Myocyte (in vitro differentiated cells): ENCODE measurements at places on chromosomes 3 and 15.

DNA sequence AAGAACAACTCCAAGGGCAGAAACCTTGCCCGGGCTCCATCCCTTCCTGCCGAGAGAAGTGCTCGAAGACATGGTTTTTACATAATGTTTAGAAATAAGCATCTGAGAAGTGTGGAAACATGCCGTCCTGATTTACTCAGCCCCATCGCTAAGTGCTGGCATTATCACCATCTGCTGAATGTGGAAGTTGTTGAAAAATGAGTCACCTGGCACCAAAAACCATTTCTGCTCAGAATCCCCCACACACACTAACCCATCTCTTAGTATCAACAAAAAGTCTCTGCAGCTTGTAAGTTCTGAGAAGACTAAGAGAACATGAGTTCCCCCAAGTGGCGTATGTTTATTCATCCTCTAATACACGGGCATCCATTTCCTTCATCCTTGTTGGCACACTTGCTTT lies 51.0 kb upstream of the ARL8B start:
- no peak for DNase-seq

DNA sequence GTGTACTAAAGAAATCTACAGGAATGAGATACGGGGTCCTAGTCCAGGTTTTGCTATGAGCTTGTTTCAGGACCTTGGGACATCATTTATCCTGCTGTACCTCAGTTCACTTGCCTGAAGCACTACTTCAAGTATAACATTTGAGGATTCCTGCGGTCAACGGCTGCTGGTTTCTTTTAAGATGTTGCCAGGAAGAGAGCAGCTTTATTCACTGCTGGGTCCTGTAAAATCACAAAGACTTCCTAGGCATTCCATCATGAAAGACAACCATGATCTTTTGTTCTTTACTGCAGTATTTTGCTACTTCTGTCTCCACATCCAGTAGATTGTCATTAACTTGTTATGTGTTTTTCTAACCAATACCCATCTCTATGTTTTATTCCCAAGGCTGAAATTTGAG lies 61.0 kb upstream of the PYDC2 start:
- DNase-seq = no peak

DNA sequence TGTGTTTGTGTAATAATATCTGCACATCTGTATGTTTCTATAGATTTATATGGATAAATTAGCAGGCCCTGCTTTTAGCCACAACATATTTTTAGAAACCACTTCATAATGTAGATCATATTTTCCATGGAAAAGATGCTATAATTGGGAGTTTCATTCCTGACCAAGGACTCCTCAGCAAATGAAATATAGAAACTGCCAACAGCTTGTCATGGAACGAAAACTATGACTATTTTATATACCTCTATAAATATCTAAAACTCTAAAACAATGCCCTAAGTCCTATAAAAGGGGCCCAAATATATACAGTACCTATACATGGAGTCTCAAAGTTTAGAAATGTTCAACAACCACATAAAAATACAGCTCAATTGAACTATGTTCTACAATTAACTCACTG lies 27.9 kb downstream of the EID1 start:
- DNase-seq = no peak

GRCh38 chr3:141086188-141086587 lies 35.0 kb downstream of the SPSB4 start:
- no peak for DNase-seq

DNA sequence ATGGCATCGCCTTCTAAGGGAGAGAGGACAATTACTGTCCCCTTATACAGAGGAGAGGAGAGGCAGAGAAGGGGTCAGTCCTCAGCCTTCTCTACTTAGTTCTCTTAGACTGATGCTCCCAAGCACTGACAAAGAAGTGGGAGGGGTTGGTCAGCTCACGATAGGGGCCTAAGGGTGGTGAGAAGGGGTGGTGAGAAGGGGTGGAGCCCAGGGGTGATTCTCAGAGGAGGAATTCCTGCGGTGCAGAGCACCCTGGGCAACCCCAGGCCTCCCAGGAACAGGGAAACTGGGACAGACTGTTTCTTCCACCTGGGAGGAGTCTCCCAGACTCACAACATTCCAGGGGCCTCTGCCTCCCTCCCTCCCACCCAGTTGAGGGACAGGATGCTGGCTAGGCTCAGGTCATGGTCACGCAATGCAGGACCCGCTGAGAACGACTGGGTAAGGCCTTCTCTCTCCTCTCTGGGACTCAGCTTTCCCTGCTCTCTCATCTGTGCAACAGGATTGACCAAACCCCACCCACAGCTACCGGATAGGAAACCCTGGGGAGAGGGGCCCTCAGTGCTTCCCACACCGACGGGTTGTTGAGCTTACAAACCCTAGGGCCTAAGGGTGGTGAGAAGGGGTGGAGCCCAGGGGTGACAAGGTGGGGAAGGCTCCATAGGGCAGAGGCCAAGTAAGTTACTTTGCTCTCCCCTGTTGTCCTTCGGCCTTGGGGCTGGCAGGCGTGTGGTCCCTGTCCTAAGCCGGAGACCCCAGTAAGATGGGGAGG lies 1.5 kb downstream of the TPRA1 start:
- DNase-seq = peak; percentile 41

DNA sequence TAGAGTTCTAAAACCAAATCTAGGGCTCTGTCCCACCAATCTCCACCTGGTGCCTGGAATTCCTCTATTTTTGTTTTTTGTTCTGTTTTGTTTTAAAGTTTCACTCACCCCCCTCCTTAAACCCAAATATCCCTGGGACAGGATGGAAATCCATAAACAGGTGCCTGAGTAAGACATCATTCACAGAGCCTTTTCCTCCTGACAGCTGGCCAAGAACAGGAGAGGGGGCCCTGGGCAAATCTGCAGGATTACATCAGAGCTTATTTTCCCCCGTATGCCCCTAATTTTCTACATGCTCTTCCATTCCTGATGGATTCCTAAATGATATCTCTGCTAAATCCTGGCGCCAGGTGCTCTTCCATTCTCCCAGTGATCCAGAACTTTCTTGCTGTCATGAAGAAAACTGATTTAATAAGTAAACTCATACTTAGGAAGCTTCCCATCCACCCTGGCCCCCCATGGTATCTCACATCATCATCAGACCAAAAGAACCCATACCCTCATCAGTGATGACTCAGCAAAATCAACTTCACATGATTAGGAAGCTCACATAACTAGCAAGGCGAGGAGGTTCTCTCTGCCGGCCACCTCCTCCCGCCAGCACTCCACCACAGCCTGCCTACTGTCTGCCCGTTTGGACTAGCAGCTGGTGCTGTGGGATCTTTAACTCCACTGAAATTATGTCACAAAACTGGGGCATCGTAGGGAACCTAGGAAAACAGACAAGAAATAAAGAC lies 61.0 kb downstream of the LIPC start:
- DNase-seq = peak; percentile 89

DNA sequence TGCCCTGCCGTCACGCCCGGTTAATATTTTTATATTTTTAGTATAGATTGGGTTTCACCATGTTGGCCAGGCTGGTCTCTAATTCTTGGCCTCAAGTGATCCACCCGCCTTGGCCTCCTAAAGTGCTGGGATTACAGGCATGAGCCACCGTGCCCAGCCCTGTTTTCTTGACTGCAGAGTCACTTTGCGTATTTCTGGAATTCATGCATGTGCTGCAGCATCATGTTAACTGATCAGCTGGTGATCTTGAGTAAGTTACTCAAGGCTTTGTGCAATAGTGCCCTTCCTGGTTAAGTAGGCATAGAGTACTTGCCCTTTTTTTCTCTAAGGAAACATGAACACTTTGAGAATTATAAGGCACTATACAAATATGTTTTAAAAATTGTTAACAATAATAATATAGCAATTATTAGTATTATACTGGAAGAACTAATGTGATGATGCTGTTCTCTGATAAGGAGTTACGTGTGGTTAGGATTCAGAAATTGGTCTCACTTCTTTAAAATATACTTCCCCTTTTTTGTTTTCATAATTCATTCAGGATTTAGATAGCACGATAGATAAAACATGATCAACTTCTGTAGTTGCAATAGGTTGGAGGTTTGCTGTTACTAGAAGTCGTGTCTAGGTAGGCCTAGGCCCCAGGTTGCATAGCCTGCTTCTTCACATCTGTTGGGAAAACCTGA lies 33.6 kb downstream of the GPR171 start:
- no peak for DNase-seq

DNA sequence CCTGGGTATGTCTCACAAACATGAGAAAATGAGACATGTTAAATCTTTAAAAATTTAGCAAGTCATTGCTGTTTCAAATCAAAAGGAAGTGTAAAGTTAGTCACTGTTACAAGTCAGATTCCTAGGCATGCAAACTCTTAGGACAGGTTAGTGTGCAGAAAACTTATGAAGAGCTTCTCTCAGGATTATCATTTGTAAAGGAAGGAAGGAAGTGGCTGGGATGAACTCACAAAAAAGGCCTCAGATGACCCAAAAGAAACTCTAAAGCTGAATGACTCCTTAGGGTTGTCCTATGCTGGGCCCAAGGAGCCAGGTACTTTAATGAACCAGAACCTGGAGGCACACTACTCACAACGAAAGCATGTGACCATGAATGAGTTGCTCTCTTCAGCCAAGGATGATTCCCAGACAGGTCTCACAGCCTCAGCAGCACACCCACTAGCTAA lies 25.0 kb downstream of the MSL2 start:
- DNase-seq = no peak

- DNase-seq = peak; percentile 66
Observed at GRCh38 chr3:119580067-119580760, 922 bp downstream of the ADPRH start.

- DNase-seq = peak; percentile 40
Observed at GRCh38 chr3:187838016-187838540, 92.8 kb upstream of the BCL6 start.

DNA sequence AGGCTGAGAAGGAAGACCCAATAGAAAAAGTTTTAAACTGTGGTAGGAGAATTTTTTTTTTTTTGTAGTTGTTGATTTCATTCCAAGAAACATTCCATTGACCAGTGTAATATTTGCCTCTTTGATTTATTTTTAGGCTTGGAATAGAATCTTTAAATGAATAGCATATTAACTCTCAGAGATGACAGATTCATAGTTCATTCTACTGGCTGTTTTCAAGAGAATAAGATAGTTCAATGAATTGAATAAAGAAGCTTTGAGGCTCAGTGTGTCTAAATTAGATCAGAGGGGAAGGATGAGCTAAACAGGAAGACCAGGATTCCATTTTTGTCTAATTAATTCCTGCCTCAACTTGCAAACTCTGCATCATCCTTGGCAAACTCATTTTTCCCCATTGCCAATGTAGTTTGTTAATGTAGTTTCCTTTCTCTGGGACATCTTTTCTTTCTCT lies 98.4 kb downstream of the NAALADL2 start:
- DNase-seq = peak; percentile 11

- DNase-seq = no peak
Observed at GRCh38 chr3:134033315-134033996, 3.7 kb upstream of the SLCO2A1 start.

DNA sequence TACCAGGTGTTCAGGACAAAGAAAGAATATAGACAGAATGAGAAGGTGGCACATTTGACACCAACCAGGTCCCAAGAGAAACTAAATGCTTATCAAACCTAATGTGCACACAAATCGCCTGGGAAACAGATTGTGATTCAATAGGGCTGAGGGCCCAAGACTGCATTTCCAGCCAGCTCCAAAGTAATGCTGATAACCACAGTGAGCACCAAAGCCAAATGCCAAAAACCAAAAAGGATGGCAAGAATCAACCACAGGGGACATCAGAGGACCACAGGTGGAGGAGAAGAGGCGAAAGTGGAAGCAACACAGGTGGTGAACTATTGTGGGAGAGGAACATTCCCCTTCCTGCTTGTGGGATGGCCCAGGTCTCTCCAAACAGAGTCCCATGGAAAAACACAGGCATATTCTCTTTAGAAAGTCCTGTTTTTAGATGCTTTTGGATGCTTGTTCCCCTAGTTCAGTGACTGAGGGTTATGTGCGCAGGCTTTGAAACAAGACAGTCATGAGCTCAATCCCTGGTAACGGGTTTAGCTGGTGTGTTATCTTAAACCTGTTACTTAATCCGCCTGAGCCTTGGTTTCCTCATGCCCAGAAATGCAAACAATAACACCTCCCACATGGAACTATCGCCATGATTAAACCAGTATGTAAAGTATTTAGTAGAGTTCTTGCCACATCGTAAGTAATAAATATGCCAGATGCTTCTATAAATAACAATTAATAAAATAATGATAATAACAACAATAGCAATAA lies 241.7 kb downstream of the ATP8B4 start:
- peak; percentile 50 for DNase-seq

DNA sequence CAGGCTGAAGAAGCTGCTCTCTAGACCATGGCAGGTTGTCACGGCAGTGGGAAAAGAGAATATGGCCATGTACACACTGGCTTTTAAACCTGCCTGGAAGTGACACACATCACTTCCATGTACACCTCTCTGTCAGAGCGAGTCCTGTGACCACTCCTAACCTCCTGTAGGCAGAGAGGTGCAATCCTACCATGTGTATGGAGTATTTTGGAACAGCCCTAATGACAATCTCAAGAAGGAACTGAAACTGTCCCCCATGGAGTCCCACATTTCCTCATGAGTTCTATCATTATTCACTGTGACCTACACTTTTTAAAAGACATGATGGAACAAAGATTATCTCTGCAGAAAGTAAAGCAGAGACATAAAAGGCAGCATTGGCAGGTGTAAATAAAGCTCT lies 153.4 kb upstream of the PFN2 start:
- no peak for DNase-seq

DNA sequence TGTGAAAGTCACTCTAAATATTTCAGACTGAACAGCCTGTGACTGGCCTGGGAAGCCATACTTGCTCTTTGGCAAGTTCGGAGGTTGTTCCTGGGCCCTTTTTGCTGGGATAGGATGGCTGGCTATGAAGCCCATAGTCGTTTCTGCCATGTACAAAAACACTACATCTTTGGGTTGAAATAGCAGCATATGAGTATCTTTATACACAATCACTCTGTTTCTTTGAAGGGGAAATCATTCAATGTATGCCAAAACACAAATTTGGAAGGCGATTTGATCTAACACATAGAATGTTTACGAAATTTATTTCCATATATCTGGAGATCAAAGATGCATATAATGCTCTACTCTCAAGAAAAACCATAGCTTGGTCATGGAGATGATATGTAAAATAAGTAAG lies 192.9 kb downstream of the SQOR start:
- DNase-seq = no peak

- DNase-seq = no peak
Observed at GRCh38 chr3:29242296-29242695, 38.6 kb upstream of the RBMS3 start.

- no peak for DNase-seq
Observed at GRCh38 chr3:17908399-17909191, 166.2 kb upstream of the TBC1D5 start.

DNA sequence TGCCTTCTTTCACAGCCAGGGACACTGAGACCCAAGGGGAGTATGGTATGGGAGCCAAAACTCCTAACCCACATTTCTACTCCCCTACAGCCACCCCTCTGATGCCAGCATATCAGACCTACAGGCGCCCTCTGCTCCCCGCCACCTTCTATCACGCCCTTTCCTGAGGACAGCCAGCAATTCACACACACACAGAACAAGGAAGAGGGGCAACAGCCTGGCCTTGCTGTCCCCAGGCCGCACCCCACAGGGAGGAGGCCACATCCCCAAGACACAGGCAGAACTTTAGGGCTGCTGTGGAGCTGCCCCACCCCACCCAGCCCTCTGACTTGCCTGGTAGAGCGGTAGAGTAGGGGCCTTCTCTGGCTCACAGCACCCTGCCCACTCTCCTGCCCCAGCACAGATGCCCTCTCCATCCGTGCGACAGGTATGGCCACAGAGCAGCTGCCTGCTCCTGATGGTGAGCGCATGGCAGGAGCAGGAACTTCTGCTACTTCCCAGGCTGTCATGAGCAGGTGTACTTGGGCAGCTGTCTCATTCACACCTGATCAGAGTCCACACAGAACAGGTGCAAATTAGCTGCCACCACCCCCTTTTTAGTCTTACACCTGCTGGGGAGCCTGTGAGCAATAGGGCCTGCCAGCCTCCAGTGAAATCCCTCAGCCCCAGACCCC lies 33.4 kb downstream of the CCDC33 start:
- DNase-seq = no peak
